Bone marrow (tissue), 2 donors: ENCODE measurements at places on chromosomes 7 and 10.

DNA sequence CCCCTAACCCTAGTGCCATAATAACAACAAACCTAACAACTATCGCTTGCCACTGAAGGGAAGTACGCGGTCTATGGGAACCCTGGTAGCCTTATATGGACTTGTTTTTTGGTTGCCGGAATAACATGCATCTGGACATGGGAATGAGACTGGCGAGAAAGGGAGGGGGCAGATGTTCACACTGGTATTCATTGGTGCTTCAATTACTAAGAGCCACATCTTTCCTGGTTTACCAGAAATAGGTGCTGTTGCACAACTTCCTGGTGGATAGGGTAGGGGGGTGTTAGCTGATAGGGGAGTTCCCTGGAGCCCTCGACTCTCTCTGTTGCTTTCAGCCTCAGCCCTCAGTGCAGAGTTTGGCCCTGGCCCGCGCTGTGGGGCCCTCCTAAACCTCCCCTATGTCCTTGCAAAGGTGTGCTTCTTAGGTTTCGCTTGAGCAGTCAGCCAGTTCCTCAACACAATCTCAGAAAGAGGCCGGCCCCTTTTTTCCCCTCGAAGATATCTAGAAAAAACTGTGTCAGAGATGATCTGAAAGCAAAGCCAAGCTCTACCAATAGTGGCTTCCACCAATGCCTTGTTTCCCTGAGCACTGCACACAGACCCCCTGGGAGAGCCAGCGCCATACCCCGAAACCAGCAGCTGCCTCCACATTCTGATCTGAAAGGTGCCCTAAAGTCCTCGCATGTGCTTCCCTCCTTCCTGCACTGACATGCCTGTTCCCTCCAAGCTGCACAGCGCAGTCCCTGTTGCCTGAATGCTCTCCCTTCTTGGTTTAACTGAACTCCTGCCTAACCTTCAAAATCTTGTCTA is 13.5 kb downstream of the TBXAS1 start:
- no peak for DNase-seq

GRCh38 chr10:31321396-31321941 is 2.5 kb downstream of the ZEB1 start:
- DNase-seq = no peak

- no peak for DNase-seq
Observed at GRCh38 chr7:3730276-3730675, 429.2 kb downstream of the SDK1 start.

- DNase-seq = no peak
Observed at GRCh38 chr10:77192402-77192801, 445.2 kb downstream of the KCNMA1 start.

DNA sequence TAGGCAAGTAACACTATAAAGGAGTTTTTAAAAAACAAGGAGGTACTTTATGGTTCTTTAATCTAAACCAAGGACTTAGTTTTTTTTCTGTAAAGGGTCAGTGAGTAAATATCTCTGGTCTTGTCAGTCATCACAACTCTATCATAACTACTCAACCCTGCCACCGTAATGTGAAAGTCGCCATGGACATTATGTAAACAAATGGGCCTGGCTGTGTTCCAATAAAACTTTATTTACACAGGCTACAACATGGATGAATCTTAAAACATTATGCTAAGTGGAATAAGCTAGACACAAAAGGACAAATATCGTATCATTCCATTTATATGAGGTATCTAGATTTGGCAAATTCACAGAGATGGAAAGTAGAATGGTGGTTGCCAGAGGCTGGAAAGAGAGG is 60.8 kb upstream of the SP4 start:
- no peak for DNase-seq

GRCh38 chr7:92626281-92626809 is 36.2 kb upstream of the FAM133B start:
- no peak for DNase-seq

GRCh38 chr7:36875794-36876193 is 151.5 kb upstream of the AOAH start:
- DNase-seq = no peak

GRCh38 chr7:17506095-17506494 is 207.6 kb downstream of the AHR start:
- DNase-seq = no peak

DNA sequence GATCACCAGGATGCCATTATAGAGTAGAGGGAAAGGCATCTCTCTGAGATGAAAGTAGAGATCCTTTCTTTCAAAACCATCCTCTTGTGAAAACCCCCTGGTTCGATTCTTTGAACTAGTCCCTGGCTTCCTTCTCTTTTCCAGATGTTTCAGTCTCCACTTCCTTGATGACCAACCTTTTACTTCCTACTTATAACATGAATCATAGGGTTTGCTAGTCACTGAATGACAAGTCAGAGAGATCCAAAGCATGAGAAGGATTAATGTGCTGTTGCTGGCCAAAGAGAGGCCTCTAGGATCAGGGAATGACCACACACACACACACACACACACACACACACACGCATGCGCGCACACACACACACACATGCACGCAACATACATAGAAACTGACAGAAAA is 161.1 kb upstream of the FRMD4A start:
- no peak for DNase-seq

DNA sequence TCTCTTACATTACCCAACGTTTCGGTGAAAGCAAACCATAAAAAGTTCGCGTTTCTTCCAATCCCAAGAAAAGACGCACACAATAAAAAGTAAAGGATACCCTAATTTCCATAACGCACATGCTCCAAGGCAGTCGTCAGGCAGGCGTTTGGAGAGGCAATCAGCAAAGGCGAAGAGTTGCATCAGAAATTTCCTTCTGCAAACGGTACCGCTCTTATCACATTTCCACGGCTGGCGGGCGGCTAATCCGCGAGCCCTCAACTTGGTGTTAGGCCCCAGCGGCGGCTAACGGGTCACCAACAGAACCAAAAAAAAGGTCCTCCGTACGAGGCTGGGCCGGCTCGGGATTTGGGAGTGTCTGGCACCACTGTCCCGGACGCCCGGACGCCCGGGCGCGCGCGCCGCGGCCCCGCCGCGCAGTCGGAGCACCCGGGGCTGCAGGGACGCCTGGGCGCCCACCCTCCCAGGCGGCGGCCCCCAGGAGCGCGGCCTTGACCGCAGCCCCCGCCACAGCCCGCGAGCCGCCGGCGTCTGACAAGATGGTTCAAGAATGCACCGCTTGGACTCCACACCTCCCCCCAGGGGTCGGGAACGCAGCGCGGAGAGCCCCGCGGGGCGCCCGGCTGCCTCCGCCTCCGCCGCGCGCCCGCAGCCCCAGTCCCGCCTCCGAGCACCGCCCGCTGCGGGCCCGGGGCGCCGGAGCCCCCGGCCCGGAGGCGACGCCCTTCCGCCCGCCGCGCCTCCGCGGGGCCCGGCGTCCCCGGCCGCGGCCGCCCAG is 9.8 kb upstream of the GRB10 start:
- no peak for DNase-seq

DNA sequence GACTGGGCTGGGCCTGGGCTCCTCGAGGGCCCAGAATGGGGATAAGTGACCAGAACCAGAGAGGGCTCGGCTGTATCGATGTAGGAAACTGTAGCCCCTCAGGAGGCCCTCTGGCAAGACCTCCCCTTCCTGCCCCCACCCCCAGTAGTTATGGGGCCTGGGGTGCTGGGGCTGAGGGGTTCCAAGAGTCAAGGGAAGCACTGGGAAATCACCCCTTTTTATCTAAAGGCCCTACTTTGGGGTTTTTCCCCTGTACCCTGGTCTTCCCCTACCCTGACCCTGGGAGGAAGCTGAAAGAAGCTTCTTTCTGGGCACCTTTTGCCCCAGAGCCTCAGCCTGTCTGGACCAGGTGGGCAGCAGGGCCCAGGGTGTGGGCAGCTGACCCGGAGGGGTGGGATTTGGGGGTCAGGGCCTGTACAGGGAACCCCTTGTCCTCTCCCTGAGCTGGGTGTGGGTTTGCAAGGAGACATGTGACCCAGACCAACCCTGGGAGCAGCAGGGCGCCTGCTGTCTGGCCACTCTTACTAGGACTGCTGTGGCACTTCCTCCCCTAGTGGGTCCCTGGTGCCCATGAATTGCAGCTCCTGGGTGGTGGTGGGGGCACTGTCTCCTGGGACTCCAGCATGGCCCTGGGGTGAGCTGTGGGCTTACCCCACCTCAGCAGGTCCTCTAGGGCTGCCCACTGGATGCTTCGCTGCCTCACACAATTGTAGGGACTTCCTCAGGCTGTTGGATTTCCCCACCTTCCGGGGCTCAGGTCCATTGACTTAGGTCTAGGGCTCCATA is 1.5 kb downstream of the IRF5 start:
- no peak for DNase-seq

DNA sequence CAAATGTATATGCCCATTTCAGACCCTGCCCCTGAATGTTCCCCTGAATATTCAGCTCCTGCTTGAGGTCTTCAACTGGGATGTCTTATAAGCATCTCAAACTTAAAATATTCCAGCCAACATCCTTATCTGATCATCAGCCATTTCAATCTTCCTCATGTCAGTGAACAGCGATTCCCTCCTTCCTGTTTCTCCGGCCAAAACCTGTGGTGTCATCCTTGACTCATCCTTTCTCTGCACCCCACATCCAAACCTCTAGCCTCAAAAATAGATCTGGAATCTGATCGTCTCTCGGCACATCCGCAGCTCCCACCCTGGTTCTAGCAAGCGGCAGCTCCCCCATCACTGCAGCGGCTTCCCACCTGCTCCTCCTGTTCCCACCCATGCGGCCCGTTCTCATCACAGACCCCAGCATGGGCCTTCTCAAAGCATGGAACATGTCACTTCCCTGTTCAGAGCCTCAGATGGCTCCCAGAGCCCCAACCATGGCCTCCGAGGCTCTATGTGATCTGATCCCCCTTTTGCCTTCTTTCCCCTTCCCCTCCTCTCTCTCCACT is 165.7 kb downstream of the HECW1 start:
- DNase-seq = no peak

DNA sequence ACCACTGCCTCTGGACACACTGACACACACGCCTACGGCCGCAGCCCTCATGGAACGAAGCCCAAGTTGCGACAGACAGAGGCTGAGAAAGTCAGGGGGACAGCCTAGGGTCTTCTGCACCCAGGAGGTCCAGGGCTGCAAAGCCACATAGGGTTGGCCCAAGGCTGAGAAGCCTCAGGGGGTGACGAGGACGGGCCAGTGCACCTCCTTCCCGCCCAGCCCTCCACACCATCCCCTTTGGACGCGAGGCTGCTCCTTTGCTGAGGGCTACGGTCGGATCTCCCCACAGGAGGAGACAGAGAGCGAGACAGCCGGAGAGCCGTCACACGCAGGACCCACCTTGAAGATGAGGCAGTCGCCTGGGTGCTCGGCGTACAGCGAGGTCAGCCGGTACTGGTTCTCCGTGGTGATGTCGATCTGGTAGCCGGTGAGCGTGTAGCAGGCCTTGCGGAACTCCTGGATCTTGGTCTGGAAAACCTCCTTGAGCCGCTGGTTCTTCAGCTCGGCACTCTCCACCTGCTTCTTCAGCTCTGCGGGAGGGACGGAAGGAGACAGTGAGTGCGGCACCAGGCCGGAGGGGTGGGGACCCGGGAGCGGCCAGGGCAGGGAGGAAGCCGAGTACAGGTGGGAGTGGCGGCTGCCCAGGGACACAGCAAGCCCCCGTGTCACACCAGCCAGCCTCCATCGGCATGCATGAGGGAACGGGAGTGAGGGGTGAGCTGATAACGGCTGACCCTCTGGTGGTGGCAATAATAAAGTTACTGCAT is 228.0 kb downstream of the ELFN1 start:
- no peak for DNase-seq

DNA sequence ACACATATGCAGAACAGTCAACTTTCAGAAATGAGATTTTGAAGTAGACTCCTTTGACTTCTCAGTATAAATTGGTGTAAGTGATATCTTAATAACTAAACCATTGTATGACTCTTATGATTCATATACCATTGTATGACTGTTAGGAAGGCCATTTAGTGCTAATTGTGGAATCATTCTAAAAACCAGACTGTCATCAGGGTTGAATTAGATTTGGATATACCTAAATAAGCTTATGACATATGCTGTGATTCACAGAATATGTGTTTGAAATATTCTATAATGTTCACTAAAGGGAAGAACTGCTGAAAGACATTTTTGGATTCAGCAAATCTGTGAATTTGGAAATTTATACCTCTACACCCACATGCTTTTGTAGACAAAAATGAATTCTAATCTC is 438.1 kb downstream of the MDFIC start:
- no peak for DNase-seq

DNA sequence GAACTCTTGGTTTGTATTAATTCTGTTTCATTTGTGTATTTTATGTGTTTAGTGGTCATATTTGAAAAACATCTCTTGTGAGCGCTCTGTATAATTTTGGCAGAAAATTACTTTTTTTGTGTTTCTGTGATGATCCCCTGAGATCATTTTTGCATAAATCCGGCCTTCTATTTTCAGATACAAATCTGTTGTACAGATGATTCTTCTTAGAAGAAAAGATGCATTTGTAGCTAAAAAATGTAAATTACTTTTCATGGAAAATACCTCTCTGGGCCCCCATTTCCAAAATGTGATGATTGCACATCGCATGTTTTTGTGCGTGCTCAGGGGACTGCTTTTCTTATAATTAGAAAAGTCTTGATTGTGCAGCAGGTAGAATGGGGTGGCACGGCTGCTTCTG is 395.4 kb downstream of the LRMDA start:
- DNase-seq = no peak

DNA sequence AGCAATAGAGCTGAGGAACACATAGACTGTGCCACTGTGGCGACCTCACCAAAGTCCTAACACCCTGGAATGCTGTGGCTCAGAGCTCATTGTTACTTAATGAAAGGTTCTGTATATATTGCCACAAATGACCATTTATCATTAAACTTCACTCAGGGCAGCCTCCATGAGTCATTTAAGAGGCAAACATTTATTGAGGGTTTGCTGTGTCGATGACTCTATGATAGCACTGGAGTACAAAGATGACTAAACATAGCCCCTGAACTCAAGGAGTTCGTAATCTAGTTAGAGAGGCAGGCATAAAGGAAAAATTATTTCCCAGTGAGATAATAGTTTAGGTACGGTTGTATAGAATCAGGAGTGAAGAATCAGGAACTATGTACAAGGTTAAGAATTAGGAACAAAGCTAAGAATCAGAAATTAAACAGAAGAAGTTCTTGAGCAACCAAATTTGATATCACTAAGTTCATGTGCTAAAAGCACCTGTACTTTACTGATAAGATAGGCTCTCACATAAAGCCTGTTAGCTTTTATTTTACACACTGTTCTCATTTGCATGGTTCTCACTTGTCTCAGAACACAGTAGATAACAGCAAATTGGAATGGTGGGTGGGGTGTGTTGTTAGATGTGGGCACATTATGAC is 7.9 kb downstream of the ENTPD7 start:
- DNase-seq = no peak

- no peak for DNase-seq
Observed at GRCh38 chr10:90167174-90168064, 466.0 kb downstream of the KIF20B start.

- no peak for DNase-seq
Observed at GRCh38 chr10:70297224-70297623, 13.4 kb upstream of the NPFFR1 start.

- DNase-seq = no peak
Observed at GRCh38 chr7:33155811-33156210, 26.4 kb downstream of the BBS9 start.

- no peak for DNase-seq
Observed at GRCh38 chr7:2092279-2092678, 140.5 kb downstream of the MAD1L1 start.
